ENCODE measurements at places on chromosomes 4 and X.

- DNase-seq, result no peak
Observed at GRCh38 chrX:46169808-46170207, 375.4 kb downstream of the ZNF674 start.

GRCh38 chr4:4320528-4320927 lies 30.5 kb downstream of the ZBTB49 start:
- DNase-seq, result no peak

DNA sequence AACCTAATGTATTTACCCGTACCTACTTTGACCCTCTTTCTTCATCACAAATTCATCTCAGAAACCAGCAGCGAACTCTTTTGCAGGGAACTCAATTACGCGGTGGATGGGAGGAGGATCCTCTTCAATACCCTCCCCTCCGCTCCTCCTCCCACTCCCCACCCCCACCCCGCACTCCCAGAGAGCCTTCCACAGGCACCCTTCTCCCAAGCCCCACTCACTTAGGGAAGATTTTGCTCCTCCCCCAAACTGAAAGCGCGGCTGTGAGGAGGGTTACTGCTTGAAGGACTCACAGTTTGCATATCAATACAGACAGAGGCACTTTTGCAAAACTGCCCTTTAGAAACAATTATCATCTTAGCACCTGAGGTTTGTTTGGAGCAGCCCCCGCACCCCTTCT lies 960 bp upstream of the IL1RAPL1 start:
- no peak for DNase-seq

DNA sequence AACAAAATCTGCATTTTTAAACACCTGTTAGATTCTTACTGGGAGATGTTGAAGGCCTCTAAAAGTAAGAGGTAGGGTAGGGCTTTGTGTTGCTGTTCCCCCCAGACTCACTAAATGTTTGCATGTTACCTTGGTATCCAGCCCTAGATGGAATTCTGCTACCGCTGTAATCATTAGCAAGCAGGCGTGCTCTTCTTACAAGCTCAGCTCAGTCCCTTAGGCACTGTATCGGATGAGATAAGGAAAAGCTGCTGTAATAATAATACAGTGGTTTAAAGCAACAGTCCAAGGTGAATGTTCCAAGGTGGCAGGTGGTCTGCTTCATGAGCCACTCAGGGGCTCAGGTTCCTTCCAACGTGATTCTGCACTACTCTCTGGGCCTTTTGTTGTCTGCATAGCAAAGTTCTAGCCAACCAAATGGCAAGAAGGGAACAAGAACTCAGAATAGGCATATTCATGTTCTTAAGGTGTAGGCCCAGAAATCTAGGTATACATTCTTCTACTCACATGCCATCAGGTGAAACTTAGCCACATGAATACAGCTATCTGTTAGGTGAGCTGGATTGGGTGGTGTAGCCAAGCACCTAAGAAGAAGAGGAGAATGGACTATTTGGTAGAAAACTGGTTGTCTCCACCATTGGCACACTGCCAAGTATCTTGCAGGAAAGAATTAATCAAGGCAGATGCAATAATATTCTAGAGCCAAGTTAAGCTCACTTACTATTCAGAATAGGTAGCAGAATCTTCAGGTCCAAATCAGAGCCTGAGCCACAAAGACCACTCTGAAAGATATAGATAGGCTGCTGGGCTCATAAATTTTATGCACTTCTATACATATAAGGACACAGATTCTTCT lies 46.0 kb downstream of the COQ2 start:
- DNase-seq, result no peak

- DNase-seq, result no peak
Observed at GRCh38 chr4:28462766-28463700, 1602.4 kb downstream of the STIM2 start.

DNA sequence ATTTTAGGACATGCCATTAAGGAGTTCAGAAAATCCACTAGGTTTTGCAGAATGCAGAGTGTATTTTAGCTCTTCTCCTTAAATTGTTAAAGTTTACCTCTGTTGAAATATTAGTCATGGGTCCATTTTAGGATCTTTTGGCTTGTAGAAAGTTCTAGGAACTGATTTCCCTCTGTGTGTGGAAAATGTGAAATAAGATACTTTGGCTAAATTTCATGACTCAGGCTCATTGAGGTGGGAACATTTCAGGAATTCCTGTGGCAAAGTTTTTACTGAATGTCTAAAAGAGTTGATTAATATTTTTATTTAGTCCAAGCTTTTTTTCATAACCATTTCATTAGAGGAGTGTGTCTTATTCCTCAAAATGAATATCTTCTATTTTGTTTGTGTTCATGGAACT lies 7.0 kb downstream of the FHIP1A start:
- DNase-seq, result no peak

Data from GM12892 (cell line).